ENCODE measurements at places on chromosomes 3 and 15.

DNA sequence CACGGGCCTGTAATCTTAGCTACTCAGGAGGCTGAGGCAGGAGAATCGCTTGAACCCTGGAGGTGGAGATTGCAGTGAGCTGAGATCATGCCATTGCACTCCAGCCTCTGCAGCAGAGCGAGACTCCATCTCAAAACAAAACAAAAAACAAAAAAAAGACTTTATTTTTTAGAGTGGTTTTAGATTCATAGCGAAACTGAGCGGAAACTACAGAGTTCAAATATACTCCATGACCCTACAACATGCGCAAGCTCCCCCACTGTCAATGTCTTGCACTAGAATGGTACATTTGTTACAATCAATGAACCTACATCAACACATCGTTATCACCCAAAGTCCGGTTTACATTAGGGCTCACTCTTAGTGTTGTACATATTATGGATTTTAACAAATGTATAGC is 2.2 kb upstream of the CRTAP start:
- DNase-seq = no peak

DNA sequence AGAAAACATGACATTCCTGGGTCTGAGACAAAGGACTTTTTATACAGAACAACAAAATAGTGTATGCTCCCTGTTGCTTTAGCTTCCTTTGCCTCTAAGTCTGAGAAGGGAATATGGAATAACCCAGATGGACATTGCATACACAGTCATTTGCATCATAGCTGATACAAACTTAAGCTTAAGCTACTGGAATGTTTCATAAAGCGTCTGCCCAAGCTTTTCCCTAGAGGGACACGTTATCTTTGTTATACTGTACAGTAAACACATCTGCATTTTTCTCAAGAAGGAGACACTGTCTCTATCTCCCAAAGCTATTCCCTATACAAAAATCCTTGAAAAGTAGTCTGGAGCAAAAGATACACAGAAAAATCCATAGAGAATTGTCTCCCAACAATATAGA is 775.0 kb downstream of the DIPK2A start:
- DNase-seq = no peak

- no peak for DNase-seq
These were observed 61.6 kb upstream of the CD200R1L start for GRCh38 chr3:112908252-112908651.

- DNase-seq = no peak
These were observed 63.5 kb downstream of the FSIP1 start for GRCh38 chr15:39719109-39719508.

- DNase-seq = no peak
These were observed 8.6 kb upstream of the ADAM10 start for GRCh38 chr15:58758141-58758540.

GRCh38 chr15:89754361-89755154 is 3.5 kb upstream of the MESP1 start:
- DNase-seq = no peak
